ENCODE measurements at places on chromosomes 16 and 17.

DNA sequence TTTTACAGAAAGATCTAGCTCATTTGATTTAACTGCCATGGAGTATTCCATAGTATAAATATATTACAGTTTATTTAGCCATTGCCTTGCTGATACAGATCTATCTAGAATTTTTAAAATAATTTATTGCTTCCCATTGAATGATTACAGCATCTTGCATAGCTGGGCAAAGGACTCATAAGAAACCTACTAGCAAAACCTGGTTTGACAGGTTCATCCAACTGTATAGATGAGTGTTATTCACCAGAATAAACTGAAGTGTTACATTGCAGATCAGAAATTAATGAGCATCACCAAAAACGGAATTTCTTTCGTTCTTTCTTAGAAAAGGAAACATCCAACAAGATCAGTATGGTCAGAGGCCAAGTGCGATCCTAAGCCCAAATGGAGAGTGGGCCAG, 202.2 kb upstream of the CACNG5 start:
- no peak for DNase-seq

DNA sequence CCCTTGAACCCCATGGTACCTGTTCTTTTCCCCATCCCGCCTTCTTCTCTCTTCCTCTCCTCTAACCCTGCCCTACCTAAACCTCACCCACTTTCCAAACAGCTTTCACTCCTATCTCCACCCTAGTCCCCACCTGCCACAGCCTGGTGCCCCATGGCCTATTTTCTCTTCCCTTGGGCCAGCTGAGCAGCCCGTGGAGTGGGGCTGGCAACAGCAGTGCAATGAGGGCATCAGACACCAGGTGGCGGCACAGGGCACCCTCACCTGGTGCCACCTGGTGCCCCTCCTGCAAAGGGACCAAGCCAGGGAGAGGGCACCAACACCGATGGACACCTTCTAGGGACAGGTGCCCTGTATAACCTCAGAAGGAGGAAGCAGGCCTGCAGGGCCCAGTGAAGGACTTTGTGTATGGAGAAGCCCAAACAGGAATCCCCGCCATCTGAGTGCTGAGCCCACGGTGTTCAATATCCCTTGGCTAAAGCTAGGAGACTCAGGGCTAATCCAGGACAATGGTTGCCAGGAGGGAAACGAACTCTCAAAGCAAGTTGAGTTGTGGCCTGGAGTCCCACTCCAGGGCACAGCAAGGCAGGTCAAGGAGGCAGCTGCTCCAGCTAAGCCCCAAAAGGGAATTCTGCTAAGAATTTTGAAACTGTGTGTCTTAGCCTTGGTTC, 4.0 kb upstream of the ABCC3 start:
- no peak for DNase-seq

DNA sequence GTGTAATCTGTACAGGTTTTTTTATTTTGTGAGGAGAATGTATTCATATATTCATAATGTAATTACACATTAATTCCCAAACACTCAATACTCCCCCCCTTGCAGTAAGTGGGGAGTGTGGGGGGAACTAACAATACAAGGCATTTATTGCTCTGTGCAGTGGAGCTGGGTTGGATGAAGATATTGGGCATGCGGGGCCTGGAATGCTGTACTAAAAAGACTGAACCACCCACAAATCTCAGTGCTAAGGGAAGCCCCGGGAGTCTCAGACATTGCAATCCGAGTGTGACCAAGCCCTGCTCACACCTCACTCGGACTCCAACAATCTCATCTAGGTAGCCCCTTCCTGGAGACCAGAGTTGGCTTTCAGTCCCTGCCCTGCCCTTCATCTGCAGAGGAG, 6.0 kb downstream of the PLLP start:
- DNase-seq: no peak

GRCh38 chr17:79931817-79932309, 92.6 kb upstream of the CBX4 start:
- no peak for DNase-seq

DNA sequence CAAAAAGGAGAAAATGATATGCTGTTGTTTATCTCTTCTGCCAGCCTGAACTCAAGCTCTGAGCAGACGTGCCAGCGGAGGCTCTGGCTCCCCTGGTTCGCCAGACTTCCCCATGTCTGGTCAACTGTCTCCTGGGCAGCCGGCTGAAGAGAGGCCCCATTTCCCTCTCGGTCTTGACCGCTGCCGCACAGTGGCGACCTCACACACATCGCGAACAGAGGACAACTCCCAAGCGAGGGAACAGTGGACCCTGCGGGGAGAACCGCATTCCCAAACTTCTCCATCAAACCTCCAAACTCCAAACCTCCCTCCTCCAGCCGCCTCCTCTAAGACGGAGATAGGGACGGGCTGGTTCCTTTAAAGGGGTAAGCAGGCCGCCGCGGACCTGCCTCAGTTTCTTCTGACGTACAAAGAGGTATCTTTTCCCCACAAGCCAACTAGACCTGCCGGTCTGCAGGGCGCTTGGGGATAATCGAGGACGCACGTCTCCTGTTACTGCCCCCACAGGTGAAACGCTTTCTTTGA, 24.9 kb upstream of the RFFL start:
- DNase-seq: peak; percentile 16

GRCh38 chr17:339193-340061, 13.2 kb downstream of the RPH3AL start:
- no peak for DNase-seq

DNA sequence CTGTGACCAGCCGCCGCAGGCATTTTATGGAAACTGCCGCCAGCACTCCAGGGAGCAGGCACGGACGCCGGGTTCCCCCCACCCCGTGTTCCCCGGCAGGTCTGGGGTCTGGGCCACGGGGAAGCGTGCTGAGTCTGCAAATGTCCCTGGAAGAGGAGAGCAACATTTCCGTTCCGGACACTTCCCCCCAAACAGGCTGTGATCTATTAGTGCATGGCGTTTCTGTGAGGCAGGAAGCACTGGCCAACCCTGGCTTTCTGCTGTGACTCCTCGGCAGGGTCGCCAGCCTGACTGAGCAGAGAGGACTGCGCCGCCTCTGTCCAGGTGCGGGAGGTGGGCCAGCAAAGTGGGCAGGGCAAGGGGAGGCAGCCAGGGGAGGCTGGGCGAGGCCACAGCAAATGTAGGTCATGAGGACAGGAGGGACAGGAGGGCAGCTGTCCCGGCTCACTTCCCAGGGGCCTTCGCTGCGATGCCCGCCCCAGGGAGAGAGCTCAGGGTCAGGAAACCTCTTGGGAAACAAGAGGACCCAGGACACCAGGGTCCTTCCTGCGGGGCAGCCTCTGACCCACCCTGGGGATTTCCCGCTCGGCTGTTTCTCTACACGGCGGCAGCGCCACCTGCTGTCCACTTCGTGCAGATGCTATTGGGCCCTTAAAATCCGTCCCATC, 9.5 kb downstream of the FOXF1 start:
- DNase-seq: peak; percentile 48

GRCh38 chr17:45149669-45150664, 1.7 kb downstream of the HEXIM1 start:
- peak; percentile 45 for DNase-seq

- DNase-seq: peak; percentile 93
These were observed 10.3 kb downstream of the LYRM1 start for GRCh38 chr16:20910781-20911321.

DNA sequence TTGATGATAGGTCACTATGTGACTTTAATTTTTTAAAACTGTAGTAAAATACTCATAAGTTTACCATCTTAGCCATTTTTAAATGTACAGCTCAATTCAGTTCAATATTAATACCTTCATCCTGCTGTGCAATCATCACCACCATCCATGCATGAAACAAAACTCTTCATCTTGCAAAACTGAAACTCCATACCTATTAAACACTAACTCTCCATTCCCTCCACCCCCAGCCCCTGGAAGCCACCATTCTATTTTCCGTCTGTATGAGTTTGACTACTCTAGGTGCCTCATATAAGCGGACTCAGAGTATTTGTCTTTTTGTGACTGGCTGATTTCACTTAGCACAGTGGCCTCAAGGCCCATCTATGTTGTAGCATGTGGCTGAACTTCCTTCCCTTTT, 9.4 kb upstream of the CNEP1R1 start:
- no peak for DNase-seq

DNA sequence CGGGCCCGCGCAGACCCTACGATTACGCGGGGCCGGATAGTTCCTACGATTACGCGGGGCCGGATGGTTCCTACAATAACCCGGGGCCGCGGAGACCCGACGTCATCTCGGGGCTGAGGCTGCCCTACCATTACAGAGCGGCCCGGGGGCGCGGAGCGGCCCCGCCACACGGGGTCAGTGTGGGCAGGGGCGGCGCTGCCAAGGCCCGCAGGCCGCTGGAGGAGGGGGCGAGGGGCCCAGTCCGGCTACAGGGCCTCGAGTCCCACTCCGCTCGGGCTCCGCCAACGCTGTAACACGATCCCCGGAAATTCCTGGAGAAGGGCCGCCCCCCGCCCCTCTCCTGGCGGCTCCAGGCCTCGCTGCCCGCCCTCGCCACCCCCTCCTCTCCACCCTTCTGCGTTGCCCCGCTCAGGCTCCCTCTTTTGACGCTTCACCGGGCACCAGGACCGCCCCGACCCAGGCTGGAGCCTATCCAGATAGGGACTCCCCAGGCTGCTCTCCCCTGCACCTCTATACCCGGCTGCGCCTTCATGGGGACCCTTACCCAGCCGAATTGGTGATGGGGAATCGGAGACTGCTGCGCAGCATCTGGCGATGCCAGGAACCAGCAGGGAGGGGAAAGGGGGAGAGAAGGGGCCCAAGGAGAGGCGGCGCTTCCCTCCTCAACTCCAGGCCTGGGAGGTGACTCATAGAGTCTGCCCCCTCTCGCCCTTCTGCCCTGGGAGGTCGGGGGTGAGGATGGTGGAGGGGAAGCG, at the start of gene RAB34:
Gene RAB34, minus strand, starts transcription at position 291 of the 755 bp plus-strand sequence. CDS start 602 bp downstream, outside the sequence.
- DNase-seq: peak; percentile 91

DNA sequence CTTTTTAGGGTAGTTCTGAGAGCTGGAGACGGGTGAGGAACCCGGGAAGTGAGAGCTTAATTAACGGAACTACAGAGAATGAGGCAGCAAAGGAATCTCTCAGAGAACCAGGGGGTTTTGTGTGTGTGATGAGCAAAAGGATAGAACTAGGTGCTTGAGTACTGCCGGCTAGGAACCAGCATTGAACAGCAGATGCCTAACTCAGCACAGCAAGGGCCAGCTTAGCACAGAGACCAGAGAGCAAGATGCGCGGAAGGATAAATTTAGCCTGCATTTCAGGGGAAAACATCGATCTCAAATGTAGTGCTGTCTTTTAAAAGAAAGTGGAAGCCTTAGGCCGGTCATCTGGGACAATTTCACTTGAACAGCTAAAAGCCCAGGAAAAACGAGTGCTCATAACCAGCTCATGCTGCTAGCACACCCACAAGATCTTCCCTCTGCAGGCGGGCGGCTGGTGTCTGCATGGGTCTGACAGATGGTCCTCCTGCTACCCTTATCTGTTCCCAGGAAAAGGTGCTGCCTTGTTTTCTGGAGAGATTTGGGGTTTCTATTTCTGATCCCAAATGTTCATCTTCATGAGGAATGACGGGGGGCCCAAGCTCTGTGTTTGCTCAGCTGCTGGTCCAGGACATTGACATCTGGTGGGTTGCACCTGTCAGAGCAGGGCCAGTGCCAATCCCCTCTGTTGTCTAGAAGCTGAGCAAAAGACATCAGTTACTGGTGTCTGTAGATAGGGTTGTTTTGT, 103.9 kb downstream of the SOCS1 start:
- DNase-seq: no peak

DNA sequence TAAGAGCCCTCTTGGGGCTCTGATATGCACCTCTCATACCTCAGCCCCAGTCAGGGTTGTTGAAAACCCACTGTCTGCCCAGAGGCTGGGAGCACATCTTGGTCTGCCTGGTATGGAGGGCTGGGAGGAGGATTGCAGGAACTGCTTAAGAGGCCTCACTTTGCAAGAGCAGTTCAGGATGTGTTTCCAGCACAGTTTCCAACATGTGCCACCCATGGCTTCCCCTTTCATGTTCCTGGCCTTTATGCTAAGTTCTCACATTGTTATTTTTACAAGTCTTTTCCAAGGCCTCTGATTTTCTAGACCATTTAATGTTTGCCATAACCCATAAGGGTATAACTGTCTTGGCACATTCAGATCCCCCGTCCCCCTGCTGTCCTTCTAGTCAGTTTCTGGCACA, 155.4 kb downstream of the WWOX start:
- DNase-seq: no peak

DNA sequence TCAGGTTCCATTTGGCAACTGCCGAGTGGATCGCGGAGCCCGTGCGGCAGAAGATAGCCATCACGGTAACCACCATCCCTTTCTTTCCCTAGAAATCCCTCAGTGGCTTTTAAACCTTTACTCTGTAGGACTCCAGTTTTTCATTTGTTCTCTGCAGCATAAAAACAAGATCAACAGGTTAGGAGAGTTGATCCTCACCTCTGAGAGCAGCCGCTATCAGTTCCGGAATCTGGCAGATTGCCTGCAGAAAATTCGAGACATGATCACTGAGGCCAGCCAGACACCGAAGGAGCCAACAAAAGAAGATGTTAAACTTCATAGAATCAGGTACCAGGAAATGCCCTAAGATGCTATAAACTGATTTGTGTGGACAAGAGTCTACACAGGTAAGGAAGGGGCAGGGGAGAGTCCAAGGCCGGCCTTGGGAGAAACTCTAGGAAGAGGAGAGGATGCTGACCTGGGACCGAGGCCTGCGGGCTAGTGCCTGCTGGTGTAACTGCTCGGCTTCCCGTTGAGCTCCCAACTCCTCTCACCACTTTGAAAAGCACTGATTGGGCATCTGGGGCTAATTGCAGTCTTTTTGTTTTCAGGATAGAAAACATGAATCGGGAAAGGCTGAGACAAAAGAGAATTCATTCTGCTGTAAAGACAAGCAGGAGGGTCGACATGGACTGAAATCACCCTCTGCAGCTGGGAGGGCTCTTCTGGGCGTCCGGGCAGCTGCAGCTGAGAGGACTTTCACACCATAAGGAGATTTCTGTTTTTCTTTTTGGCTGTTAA, 8.1 kb downstream of the MRPL58 start:
- DNase-seq: no peak

- DNase-seq: no peak
These were observed 116.5 kb downstream of the CYLD start for GRCh38 chr16:50858376-50858775.

GRCh38 chr17:49985310-49985990, 9.6 kb downstream of the DLX3 start:
- DNase-seq: no peak

DNA sequence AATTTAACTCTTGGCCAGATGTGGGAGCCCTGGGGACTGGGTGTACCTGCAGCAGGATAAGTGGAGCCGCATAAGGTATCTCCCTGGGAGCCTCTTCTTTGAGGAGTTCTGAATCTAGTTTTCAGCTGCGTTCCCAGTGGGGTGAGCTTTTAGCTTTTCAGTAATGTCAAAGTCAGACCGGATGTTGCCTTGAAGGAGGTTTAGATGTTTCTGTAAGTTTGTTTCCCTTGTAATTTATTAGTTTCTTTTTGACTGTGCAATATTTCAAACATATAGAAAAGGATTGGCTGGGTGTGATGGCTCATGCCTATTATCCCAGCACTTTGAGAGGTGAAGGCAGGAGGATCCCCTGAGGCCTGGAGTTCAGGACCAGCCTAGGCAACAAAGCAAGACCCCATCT, 98.6 kb upstream of the EEF2KMT start:
- no peak for DNase-seq

GRCh38 chr17:19533718-19534561, at the start of gene SLC47A1:
SLC47A1 (plus strand) TSS chr17:19533854; CDS start chr17:19533940, 86 bp downstream.
- no peak for DNase-seq

- peak; percentile 78 for DNase-seq
These were observed 6.8 kb downstream of the RSPRY1 start for GRCh38 chr16:57192720-57193486.

All from fibroblast of upper back skin (primary cell).